AG08396 (cell line): ENCODE measurements at places on chromosomes 11 and 22.

DNA sequence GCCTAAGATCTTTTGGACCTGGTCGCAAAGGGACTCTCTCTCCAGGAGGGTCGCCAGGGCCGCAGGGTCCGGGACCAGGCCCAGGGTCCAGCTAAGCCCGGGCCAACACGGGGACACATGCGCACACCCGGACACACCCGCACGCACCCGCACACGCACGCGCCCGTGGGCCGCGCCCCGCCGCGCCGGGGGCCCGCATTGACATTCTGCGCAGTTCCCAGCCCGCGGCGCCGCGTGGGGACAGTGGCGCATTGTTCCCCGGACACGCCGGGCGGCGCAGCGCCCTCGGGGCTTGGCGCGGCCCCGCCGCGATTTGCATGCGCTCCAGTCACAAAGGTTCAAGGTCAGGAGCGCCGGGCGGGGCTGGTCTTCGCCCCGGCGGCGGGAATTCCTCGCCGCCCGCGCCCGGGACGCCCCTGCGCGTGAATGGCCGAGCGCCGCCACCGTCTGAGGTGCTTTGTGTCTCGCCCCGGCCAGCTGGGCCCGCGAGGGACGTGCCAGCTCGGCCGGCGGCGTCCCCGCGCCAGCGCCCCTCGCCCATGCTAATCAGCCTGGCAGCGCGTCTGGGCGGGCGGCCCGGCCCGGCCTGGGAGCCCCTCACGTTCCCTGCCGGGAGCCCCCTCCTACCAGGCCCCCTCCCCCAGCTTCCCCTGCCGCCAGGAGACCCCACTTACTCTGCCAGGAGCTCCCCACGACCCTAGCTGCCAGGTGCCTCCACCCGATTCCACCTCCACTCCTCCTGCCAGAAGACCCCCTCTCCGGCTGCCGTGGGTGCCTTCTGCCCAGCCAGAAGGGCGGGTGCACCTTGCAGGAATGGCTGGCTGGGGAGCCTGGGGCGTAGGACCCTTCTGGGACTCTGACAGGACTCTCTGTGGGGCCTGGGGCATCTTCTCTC lies 50.5 kb upstream of the WNT7B start:
- DNase-seq = no peak

DNA sequence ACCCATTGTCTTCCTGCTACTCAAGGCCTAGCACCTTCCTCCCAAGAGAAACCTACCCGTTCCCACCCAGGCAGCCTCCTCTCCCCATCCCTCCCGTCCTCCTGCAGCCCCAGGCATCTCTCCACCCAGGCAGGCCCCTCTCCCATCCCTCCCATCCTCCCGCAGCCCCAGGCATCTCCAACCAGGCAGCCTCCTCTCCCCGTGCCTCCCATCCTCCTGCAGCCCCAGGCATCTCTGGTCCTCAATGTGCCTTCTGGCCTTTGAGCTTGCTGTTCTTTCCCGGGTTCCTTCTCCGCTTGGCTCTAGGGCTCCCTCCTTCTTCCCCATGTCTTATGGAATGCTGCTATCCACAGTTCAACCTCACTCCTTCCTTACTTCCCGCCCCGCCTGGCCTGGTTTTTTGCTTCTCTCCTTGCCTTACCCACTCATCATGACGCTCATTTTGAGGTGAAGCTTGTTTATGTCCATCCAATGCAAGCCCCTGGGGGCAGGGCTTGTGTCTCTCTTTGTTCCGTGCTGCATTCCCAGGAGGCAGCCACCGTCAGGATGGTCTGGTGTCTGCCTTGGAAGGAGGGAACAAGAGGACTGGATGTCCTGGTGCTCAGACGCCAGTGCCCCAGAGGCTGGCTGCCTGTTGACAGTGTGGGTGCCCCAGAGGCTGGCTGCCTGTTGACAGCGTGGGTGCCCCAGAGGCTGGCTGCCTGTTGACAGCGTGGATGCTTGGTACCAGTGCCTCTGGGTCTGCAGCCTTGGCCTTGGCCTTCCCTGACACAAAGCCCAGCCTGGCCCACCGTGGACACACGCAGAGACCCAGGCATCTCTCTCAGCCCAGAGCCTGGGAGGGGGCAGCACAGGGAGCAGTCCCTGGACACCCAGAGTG lies 815.7 kb downstream of the BRD1 start:
- no peak for DNase-seq

DNA sequence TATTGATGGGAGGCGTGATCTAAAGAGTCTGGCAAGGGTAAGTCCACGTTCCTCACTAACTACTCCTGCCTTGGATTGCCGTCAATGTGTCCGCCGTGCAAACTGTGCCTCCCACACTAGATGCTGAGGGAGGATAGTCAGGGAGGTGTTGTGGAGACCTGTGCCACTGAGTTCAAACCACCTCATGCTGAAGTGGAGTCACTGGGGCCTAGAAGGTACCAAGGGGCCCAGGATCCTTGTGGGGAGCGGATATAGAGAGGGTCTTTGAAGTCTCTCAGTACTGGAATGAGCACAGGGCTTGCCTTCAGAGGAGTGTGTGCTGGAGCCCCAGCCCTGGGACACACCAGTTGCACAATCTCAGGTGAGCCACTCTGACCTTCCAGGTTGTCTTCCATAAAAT lies 27.1 kb upstream of the TMPRSS4 start:
- no peak for DNase-seq

DNA sequence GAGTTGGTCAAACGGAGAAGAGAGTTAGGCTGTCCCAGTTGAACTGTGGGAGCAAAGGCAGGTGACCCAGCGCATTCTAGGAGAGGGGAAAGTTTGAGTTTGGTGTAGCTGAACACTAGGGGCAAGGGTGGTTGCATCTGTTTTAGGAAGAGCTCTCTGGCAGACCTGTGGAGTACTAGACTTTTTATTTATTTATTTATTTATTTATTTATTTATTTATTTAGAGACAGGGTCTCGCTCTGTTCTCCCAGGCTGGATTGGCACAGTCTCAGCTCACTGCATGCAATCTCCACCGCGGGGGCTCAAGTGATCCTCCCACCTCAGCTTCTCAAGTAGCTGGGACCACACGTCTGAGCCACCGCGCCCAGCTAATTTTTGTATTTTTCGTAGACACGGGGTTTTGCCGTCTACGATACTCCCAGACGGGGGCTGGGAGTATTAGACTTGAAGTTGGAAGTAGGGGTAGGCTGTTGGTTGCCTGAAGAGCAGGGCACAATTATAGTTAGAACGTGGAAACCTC lies 950 bp upstream of the ACER3 start:
- DNase-seq = no peak

GRCh38 chr11:122981388-122982264 lies at the start of gene BSX:
Gene BSX, minus strand, starts transcription at chr11:122981834. Its CDS starts 163 bp downstream, at chr11:122981671.
- DNase-seq = peak; percentile 77

DNA sequence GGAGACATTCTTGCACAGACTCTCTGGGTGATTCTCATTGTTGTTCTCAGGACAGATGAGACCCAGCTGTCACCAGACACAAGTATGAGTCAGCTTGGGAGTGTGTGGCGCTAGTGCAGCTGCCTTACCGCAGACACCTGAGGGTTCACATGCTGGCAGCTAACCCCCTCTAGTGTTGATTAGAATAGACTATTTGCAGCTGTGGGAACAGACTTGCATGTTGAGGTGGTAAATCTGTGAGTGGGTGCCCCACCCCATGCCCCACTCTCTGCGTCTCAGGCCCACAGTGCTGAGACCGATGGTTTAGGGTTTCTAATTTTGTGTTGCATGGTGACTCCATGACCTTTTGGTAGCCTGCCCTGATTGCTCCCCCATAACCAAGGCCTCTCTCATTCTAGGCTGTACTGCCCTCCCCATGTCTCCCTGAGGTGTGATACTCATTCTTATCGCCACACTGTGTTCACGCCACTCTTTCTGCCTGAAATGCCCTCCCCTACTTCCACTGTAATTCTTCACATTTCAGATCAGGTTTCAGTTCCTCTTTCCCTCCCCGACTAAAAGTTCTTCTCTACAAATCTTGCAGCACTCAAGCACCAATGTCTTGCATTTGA lies 73.7 kb upstream of the KIRREL3 start:
- DNase-seq = peak; percentile 67

GRCh38 chr11:93532806-93533205 lies 10.4 kb downstream of the SMCO4 start:
- no peak for DNase-seq

GRCh38 chr11:67419325-67420049 lies 4.0 kb downstream of the CARNS1 start:
- no peak for DNase-seq

DNA sequence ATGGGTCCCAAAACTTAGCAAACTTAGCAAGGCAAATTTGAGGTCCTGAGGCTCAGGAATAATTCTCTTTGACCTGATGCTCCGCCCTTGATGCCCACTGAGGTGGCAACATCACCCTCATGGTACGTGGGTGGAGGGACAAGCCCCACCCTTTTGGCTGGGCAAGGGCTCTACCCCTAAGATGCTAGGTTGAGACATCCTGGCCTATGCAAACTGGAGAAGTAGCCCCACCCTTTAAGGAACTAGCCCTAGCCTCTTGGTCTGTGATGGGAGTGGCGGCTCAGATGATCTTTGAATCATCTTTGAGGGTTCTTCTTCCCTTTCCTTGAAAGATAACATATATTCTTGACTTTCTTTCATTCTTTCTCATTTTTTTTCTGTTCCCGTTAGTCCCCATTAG lies 32.9 kb downstream of the CABIN1 start:
- no peak for DNase-seq

- no peak for DNase-seq
These were observed 6.8 kb upstream of the GGA1 start for GRCh38 chr22:37601540-37602442.

GRCh38 chr11:19242179-19242932 lies 1.6 kb upstream of the E2F8 start:
- DNase-seq = peak; percentile 31

DNA sequence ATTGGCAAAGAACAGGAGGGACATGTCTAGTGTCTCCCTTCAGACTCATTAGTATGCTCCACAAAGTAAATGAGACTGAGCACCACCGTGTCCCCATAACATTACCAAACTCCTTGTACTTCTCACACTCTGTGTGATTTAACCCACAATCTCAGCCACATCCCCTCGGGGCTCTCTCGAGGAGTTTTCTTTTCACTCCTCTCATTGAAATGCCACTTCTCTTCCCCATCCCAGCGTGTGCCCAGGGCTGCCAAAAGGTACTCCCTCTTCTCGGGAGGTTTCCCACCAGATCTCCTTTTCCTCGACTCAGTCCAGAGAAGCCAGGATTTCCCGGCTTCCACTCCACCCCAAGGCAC lies 1.1 kb downstream of the RBFOX2 start:
- peak; percentile 28 for DNase-seq

- no peak for DNase-seq
These were observed 13.5 kb downstream of the RHBDD3 start for GRCh38 chr22:29254286-29254660.

DNA sequence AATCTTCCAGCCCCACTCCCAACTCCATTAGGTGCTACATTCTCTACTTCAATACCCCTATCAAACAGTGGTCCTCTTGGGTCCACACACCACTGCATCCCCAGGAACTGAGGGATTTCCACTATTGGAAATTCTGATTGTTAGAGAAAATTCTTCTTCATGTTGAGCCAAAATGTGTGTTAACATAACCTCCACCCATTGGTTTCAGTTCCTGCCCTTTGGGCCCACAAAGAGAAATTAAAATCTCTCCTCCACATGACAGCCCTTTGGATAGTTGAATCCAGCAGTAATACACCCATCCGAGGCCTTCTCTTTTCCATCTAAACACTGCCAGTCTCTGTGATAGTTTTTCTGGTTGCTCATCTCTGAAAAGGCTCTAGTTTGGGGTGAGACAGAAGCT lies 2.1 kb downstream of the VSIG2 start:
- peak; percentile 5 for DNase-seq

DNA sequence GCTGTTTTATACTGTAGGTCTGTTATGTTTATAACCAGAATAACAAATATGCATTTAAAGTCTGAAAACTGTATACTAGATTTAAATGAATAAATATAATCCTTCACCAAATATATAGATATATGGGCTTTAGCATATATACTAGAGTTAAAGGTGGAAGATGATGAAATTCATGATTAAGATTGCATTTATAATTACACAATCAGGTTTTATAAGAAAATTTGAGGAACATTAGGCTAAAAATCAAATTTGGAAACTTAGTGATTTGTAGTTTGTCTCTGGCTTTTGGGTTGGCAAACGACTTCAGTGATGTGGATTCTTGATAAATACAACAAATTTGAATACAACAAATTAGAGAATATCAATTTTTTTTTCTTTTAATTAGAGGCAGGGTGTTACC lies 10.0 kb downstream of the BCL2L13 start:
- no peak for DNase-seq

GRCh38 chr11:102347462-102348370 lies 702 bp downstream of the BIRC2 start:
- no peak for DNase-seq

- no peak for DNase-seq
These were observed 48.8 kb downstream of the STIM1 start for GRCh38 chr11:3904228-3904627.

DNA sequence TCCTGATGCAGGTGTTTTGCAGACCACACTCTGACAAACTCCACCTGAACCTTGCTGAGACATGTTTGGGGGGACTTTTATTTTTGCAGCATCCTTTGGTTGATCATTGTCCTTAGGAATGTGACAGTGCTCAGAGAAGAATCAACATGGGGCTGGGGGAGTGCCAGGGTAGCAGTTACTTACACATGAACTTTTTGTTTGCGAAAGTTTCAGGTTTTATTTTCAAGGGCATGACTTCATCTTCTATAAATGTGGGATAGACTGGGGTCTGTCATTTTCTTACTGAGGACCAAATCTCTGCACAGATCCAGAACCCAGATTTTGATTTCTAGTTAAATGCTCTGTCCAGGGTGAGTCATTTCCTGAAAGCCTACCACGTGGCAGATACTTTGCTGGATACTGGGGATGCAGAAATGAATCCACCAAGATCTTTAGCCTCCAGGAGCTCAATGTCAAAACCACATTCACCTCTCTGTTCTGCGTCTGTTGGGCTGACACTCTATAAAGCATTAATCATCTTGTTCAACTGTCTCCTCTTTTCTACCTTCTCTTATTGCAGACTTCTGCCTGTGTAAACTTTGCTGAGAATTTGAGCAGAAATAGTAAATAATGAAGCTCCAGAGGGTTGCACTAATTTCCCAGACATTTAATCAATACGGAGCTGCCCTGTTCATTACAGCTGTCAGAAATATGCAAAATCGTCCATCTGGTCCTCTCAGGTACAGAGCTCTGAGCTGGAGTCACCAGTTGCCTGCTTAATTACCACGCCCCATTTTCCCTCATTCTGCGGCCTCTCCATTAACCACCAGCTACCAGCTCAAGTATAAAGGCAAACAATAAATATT lies 387.9 kb downstream of the MIAT start:
- peak; percentile 39 for DNase-seq

DNA sequence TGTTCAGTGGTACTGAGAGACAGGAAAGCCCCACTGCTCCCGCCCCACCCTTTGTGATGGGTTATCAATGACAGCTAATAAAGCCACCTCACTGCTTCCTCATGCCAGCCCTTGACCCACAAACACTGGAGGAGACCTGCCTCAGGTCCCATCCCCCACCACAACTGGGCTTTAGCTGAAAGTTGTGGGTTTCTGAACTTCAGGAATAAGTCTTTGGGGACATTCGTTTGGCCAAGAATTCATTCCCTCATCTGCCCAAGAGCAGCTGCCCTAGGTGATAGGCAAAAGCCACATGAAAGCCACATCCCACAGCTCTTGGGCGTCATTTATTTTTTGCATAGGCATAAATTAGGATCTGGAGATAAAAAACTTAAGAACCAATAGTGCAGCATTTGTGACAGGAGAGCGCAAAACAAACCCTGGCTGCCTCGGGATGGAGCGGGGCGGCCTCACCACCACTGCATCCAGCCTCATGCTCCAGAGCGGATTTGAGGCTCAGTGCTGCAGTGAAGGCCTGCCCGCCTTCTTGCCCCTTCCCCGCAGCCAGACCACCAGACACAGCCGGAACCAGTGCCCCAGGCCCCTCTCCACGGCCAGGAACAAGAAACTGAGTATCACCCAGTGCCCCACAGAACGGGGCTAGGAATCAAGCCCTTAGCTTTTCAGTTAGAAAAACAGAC lies 21.2 kb downstream of the SUN2 start:
- no peak for DNase-seq
